ENCODE measurements at places on chromosomes 13 and 19. TPM values are rescaled to one million over a fixed set of nuclear protein-coding genes. Genes with fewer than 3 reads are reported as not detected.

The ZNF766 gene
- total RNA-seq: 12.0 TPM

The RFPL4AL1 gene
- 0.41 TPM for total RNA-seq

The ELSPBP1 gene
- not detected for total RNA-seq

The LRG1 gene
- 2.3 TPM for total RNA-seq

The NUP58 gene
- 66.5 TPM for total RNA-seq

The RDH8 gene
- not detected for total RNA-seq

The GPR12 gene
- total RNA-seq: 0.06 TPM

The ATP11A gene
- total RNA-seq: 48.2 TPM

The C1QTNF9B gene
- not detected for total RNA-seq

The CACNA1A gene
- 0.88 TPM for total RNA-seq

The GRIN2D gene
- 0.99 TPM for total RNA-seq

The ZNF71 gene
- total RNA-seq: 13.8 TPM

The KIRREL2 gene
- total RNA-seq: 3.9 TPM

The ONECUT3 gene
- not detected for total RNA-seq

The ZSCAN4 gene
- not detected for total RNA-seq

The TSPAN16 gene
- total RNA-seq: not detected

All from metanephros (tissue), 2 donors.